ENCODE measurements at places on chromosomes 1 and 21.

- no peak for DNase-seq
These were observed 14.2 kb downstream of the RIMS3 start for GRCh38 chr1:40651138-40651857.

GRCh38 chr1:165857046-165857801, 29.8 kb downstream of the UCK2 start:
- DNase-seq, result peak; percentile 67

DNA sequence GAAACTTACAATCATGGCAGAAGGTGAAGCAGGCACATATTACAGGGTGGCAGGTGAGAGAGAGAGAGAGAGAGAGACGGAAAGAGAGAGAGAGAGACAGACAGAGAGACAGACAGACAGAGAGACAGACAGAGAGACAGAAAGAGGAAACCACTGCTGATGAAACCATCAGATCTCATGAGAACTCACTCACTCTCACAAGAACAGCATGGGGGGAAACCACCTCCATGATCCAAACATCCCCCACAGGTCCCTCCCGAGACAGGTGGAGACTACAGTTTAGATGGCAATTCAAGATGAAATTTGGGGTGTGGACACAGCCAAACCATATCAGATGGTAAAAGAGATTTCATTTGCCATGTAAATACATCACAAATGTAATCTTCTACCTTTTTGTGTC, 708.1 kb downstream of the MRPL39 start:
- no peak for DNase-seq

DNA sequence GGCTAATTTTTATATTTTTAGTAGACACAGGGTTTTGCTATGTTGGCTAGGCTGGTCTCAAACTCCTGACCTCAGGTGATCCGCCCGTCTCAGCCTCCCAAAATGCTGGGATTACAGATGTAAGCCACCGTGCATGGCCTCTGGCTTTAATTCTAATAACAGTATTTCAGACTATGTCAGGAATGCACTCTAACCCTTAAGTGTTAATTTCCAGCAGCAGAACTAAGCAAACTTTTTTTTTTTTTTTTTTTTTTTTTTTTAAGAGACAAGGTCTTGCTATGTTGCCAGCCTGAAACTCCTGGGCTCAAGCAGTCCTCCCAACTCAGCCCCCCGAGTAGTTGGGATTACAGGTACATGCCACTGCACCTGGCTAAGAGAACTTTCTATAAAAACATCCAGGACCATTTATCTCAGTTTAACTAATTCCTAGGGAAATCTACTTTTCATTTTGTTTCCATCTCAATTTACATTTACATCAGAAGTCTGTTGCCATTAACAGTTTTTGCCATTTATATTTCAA, 6.5 kb downstream of the DCAF8 start:
- no peak for DNase-seq

GRCh38 chr21:9758888-9759287, 762.5 kb upstream of the TPTE start:
- DNase-seq, result no peak

GRCh38 chr21:46625759-46626158, 9.7 kb upstream of the PRMT2 start:
- DNase-seq, result no peak

DNA sequence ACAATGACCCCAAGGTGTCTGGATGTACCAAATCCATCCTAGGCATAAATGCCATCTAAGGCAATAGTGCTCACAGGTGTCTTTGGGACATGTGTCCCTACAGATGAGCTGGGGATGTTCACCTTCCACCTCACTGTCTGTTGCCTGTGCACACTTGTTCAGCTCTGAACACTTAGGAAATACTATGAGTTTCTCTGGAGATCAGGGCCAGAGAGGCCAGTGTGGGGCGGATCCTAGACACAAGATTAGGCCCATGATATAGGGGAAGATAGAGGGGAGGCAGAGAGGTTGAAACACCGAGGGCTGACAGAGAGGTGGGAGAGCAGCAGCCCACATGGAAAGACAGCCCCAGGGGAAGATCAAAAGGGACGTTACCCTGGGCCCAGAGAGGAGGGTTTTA, 25.6 kb downstream of the C1orf116 start:
- no peak for DNase-seq

DNA sequence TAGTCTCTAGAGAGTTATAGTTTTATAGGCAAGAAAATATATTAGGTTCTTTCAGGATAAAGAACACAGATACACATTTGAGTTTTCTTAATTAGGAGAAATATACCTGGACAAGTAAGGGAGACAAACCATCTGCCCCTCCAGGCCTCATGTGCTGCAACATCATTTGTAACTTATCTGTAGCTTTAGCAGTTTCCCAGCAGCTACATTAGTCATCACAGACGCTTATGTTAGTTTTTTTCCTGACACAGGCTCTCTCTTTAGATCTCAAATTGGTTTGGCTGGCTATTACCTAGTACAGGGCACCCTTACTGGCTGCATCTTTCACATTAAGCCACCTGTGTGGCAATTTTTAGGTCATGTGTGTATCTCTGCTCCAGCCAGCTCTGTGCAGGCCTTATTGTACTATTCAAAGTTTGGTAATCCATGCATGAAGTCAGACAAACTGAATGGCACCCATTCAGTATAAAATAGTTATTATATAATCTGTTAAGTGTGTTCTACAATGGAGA, 25.9 kb downstream of the GNPAT start:
- DNase-seq, result no peak

DNA sequence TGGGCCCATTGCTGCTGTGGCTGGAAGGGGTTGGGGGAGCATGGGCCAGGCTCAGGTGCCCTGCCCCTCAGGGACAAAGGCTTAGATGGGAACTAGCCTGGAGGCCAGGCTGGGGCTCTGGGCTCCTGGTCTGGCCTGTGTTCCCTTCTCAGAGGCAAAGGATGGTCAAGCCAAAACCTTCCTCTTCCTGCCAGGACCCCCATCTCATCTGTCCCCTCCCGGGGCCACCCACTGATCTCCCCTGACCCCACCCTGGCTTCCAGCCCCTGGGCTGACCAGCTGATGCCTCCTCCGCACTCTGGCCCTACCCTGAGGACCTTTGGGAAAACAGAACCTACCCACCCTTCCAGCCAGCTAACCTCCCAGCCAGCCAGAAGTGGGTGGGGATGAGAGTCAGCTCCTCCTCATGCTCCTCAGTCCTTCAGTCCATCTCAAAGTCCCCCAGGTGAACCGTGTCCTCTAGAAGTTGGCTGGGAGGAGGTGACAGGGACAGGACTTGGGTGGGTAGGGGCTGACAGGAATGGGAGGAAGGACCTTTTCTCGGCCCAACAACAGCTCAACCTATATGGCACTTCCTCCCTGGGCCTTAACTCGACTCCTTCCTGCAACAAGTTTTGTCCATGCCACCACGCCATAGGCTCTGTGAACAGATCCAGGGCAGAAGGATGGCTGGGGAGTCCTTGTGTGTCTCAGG, 7.5 kb downstream of the PEAR1 start:
- DNase-seq, result no peak

GRCh38 chr1:169109561-169110134, 3.2 kb downstream of the ATP1B1 start:
- peak; percentile 90 for DNase-seq

DNA sequence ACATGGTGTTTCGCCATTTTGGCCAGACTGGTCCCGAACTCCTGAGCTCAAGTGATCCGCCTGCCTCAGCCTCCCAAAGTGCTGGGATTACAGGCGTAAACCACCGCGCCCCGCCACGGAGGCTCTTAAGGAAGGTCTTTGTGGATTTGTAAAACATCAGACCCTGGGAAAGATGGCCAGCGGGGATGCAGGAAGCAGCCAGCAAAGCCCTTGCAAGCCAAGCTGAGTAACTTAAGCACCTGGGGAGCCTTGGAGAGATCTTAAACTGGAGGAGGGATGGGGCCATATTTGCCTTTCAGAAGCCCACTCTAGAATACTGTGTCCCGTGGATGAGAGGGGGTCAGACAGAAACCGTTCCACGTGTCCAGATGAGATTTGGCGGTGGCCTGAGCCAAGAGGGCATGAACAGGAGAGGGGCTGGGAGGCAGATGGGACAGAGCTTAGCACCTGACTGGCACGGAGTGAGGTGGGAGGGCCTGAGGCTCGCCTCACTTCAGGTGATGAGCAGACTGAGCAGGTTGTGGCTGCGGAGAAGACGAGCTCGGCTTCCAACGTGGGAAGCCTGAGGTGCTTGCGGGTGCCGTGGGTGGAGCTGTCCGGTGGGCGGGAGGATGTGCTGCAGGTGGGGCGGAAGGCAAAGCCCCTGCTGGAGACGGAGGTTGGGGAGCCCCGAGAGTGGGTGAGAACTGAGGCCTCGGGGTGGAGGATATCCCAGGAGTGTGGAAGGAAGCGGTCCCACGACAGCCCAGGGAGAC, 11.7 kb downstream of the C1orf216 start:
- DNase-seq, result no peak

- DNase-seq, result no peak
These were observed 111.6 kb downstream of the CYYR1 start for GRCh38 chr21:26461500-26461899.

- DNase-seq, result no peak
These were observed 31.2 kb upstream of the COL6A2 start for GRCh38 chr21:46066591-46067331.

DNA sequence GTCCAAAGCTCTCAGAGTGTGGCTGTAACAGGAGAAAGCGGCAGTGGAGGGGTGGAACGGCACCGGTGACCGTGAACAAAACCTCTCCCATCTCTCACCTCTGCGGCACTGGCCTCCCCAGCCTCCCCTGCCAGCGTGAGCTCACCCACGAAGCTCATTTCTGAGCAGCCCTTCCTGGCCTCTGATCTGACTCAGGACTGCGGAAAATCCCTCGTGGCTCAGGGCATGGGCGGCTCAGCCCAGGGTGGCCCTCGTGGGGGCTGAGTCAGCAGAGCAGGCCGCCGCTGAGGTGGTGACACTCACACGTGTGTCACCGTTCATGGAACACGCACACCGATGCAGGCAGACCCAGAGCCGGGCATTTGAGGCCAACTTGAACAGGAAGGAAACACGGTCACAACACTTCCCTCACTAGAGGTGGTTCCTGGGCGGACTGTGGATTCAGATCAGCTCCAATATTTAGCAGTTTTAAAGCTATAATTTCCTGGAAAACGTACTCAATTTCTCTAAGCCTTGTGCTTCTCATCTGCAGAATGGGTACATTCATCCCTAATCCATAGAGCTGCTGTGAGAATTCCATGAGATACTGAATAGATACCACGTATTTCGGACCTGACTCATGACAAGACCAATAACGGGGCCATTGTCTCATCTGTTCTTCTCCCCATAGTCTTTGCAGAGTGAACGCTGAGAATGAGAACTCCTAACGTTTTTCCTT, 115.0 kb upstream of the TMPRSS2 start:
- peak; percentile 24 for DNase-seq

- DNase-seq, result no peak
These were observed 1.1 kb downstream of the CELA2A start for GRCh38 chr1:15457585-15457984.

DNA sequence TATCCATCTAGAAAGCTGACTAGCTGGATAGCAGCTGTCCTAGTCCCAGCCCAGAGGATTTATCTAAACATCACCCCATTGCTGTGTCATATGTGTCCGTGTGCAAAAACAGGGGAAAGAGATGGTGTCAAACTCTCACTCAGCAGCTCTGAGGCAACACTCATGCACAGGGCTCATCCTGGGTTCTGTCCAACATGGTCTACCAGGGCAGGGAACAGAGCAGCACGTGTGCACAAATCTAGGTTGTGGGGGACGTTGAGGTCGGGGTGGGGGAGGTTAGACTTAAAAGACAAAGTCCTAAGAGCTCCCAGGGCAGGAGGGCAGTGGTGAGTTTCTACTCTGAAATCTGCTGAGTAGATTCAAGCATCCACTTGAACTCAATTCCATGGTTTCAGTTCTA, 16.2 kb downstream of the PI4KB start:
- peak; percentile 8 for DNase-seq

DNA sequence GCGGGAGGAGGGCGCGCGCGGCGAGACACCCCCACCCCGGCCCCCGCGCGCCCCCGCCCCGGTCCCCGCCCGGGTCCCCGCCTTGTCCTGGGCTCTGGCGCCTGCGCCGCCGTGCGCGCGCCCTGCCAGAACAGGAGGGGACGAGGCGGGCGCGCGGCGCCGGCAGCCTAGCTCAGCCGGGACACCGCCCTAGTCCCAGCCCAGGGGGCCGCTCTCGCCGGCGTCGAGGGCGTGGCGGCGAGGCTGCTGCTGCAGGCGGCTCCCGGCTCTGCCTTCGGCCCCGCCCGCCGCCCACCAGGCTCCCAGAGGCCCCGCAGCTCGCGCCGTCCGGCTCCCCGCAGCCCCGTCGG, at the start of gene RCAN3:
Gene RCAN3 (plus strand): TSS at position 128 of the 350 bp plus-strand sequence. CDS start 11,537 bp downstream, outside the sequence.
- DNase-seq, result peak; percentile 90

- no peak for DNase-seq
These were observed 157.6 kb upstream of the CAMK1G start for GRCh38 chr1:209425959-209426358.

- peak; percentile 59 for DNase-seq
These were observed 17.4 kb upstream of the SLC30A10 start for GRCh38 chr1:219945795-219946194.

DNA sequence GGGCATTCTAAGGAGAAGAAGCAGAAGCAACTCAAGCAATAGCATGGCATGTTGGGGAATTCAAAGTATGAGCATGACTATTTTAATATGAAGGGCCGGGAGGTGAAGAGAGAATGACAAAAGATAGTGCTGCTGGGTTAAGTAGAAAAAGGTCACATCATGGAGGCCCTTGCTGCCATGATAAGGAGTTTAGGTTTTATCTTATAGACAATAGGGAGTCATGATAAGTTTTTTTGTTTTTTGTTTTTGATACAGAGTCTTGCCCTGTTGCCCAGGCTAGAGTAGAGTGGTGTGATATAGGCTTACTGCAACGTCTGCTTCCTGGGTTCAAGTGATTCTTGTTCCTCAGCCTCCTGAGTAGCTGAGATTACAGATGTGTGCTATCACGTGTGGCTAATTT, 3.1 kb downstream of the BNIPL start:
- no peak for DNase-seq

DNA sequence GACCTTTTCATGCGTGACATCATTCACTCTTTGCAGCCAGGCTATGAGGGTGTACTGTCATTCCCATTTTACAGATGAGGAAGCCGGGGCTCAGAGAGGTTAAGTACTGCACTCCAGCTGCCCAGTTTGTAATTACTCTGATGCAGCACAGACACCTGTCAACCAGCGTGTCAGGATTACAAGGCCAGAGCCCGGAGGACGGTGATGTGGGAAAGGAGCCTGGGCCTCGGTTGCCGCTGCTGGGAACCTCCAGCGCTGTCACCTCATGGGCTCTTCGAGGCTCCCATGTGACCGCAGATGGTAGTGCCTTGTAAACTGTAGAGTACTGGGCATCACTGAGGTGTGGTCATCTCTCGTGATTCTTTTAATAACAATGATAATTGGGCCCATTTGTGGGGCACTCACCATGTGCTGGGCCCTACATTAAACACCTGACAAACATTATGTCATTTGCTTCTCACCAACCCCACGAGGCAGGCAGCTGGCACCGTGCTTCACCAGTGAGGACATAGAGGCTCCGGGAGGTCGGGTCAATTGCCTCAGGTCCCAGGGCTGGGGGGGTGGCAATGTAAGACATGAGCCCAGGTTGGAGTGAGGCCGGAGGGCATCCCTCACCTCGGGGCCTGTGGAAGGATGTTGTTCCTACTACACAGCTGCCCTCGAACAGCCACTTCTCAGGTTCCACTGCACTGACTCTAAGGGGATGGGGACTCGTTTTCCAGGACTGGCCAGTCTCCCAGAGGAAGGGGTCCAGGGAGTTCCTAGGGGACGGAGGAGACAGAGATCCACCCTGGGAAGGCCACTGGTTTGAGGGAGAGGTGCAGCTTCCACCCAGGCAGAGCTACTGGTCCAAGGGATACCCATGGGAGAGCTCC, 42.8 kb upstream of the PADI1 start:
- no peak for DNase-seq

- DNase-seq, result no peak
These were observed 18.0 kb upstream of the ACTRT2 start for GRCh38 chr1:3003039-3003940.

GRCh38 chr1:228013131-228013934, 6.5 kb downstream of the WNT3A start:
- no peak for DNase-seq
